Upper lobe of right lung (tissue), 1 donor: ENCODE measurements at places on chromosomes 2 and 18. TPM values are rescaled to one million over a fixed set of nuclear protein-coding genes. Genes with fewer than 3 reads are reported as not detected.

The AMER3 gene
- not detected for total RNA-seq

The EVX2 gene
- not detected for total RNA-seq

The CEBPZOS gene
- 38.8 TPM for total RNA-seq

The GREB1L gene
- 1.2 TPM for total RNA-seq

The TP53I3 gene
- 44.3 TPM for total RNA-seq

GRCh38 chr18:73551211-73551610, 596.4 kb downstream of the FBXO15 start:
- no peaks in the 10 kb centered on the region for H3K27me3 ChIP-seq
- H3K27ac ChIP-seq = no peak overlapping the region
- no peak overlapping the region for H3K4me3 ChIP-seq
- DNase-seq = no peak

- H3K4me3 ChIP-seq = no peak overlapping the region
- no peaks in the 10 kb centered on the region for H3K27me3 ChIP-seq
- no peak for DNase-seq
- H3K27ac ChIP-seq = no peak overlapping the region
- H3K36me3 ChIP-seq = no peaks in the 10 kb centered on the region
Observed at GRCh38 chr18:56593906-56594305, 44.5 kb downstream of the TXNL1 start.

DNA sequence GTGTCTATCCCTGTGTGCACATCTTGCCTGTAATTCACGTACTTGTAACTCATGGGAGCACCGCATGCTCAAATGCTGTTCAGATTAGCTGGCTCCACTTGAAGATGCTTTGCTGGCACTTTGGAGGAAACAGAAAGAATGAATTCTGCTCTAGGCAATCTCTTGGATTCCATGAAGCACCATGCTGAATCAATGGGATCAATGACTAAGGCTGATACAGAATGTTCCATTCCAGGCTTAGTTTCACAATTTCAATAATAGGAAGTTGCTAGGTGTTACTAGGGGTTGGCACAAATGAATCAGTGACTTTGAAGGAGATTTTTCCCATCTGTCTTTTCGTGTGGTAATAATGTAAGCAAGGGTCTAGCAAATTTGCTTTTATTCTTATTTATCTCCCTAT, 328.8 kb downstream of the OSR1 start:
- H3K4me1 ChIP-seq = no peaks in the 10 kb centered on the region
- H3K36me3 ChIP-seq = no peaks in the 10 kb centered on the region
- H3K27ac ChIP-seq = no peak overlapping the region
- DNase-seq = no peak

- H3K4me1 ChIP-seq = no peaks in the 10 kb centered on the region
- H3K27ac ChIP-seq = no peak overlapping the region
- no peaks in the 10 kb centered on the region for H3K27me3 ChIP-seq
- no peaks in the 10 kb centered on the region for H3K36me3 ChIP-seq
- DNase-seq = no peak
Observed at GRCh38 chr2:167965907-167966761, 281.3 kb downstream of the STK39 start.

GRCh38 chr2:112181571-112182290, 43.5 kb downstream of the FBLN7 start:
- no peaks in the 10 kb centered on the region for H3K36me3 ChIP-seq
- H3K27ac ChIP-seq = no peak overlapping the region
- H3K4me1 ChIP-seq = no peaks in the 10 kb centered on the region
- no peak for DNase-seq
- peaks cover 9% of the 10 kb centered on the region for H3K27me3 ChIP-seq
